ENCODE measurements at places on chromosomes 13 and 19.

GRCh38 chr19:49684251-49684982 is 5.0 kb upstream of the ADM5 start:
- no peak for DNase-seq

- no peak for DNase-seq
Measured at GRCh38 chr13:75460644-75461043, 21.3 kb downstream of the TBC1D4 start.

DNA sequence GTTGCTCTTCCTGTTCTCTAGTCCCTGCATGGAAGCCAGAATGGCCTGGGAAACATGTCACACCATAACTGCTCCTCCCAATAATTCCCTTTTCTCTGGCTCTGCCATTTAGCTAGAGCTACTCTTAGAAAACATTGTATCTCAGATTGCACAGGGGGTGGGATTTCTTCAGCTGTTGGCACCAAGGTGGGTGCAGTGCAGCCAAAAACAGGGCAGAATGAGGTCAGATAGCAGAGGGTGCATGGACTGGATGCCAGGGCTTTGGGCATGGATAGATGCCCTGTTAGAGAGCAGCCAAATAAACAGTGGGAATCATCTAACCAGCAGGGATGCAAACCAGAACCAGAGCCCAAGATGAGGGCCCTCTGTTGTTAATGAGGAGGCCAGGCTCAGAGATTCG is 4.9 kb upstream of the AMER2 start:
- no peak for DNase-seq

DNA sequence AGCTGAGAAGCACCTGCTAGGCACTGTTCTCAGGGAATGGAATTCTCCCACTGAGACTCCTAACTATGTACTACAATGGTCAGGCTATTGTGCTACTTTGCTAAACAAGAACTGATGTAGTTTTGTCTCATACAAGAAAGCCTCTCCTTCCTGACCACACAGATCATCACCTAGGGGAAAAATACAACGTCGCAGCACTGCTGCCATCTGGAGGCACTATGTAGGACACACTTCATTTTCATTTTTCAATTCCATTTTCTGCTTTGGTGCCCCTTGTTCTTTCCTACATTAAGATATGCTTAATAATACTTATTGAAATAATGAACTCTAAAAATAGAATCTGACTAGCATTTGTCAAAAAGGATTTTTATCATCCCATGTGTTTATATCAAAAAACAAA is 21.1 kb downstream of the PROSER1 start:
- peak; percentile 51 for DNase-seq

- DNase-seq, result no peak
Measured at GRCh38 chr19:21130097-21130775, 11.6 kb upstream of the ZNF431 start.

GRCh38 chr19:6778386-6778785 is 5.9 kb downstream of the VAV1 start:
- no peak for DNase-seq

GRCh38 chr13:27341616-27342015 is 71.0 kb downstream of the RASL11A start:
- DNase-seq, result no peak

- no peak for DNase-seq
Measured at GRCh38 chr13:26327940-26328725, 74.2 kb downstream of the CDK8 start.

DNA sequence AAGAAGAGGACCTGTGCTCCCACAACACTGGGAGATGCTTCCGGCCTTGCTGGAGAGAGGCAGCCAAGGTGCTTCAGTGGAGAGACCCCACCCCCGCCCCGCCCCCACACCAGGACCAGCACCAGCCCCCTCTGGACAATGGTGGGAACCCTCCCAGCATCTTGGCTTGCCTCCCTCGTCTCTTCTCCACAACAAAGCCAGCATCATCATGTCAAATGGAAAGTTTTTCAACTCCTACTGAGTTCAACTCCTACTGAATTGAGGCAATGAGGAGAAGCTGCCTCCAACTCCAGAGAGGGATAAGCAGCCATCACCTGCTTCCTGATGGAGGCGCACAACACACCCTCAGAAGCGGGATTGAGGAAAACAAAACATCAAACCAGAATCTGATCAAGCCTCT is 12.8 kb downstream of the DEDD2 start:
- no peak for DNase-seq

GRCh38 chr13:20191311-20192157 is 1.2 kb downstream of the GJB2 start:
- no peak for DNase-seq
